SK-N-DZ (cell line): ENCODE measurements at places on chromosomes 3 and 15.
A peak's percentile ranks its signal among the peaks of the same experiment; 100 is the strongest.

- no peak for DNase-seq
Measured at GRCh38 chr3:105527535-105527934, 160.8 kb downstream of the ALCAM start.

DNA sequence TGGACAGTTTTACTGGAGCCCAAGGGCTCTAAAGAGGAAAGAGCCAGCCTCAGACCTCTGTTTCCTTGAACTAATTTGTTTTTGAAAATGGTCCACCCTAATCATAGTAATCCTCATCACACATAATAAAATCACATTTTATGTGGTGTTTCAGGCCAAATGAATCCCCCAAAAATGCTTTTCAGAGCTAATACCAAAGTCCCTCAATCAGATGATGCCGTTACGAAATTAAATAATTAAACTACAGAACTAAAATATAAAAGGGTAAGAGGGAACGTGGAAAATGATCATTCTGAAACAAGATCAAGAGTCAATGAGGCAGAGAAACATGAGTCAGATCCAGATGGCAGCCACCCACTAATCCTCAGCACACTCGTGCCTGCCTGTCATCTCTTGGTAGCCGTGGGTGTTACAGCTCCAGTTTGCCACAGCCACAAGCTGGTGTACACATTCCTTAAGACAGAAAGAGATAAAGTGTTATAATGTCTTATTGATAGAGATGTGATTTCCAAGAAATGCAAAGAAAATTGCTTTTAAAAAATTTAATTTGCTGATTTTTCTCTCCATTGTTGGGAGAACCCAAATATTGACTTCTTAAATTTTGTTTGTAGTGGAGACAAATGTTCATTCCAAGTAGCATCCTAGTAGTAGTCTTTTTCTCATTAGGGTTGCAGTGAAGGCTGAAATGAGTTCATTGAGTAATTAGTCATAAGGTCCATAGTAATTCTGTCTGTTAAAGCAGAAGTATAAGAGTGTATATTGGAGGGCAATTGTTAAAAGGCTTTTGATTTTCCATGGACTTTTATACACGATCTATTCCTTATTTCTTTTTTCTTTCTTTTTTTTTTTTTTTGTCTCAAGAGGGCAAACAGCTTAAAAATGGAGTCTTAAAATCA, 104.2 kb downstream of the AGBL1 start:
- no peak for DNase-seq

GRCh38 chr3:49805367-49805782, 2.3 kb downstream of the INKA1 start:
- no peak for DNase-seq

DNA sequence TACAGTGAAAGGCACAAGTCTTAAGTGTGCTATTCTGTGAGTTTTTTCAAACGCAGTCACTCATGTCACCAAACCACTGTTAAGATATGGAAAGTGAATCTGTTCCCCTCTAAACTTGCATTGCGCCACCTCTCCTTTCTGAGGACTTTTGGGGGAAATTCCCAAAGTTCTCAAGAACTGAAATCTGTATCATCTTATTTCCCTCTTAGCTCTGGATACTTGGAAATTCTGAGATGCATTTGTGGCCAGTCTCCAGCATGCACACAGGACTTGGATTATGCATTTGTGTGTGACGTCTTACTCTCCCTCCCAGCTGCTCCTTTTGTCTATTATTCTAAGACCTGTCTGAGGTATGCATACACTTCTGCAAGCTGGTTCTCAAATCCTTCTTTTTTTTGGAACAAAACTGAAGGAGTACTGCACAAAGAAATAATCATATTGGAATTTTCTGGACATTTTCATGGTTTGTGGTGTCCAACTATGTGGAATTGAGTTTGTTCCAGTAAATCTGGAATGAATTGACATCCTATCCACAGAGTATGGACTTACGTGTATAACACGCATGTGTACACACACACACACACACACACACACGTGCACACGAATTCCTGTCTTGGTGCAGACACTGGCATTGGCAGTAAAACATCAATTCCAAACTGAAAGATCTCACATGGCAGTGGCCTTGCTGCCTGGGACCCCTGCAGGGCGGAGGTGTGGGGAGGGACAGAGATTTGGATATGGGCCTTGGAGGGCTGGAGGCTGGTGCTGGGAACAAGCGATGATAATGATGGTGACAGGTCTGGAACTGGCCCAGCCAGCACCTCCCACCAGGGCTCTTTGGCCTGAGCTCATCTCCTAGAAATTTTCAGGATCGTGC, 8.2 kb upstream of the LCTL start:
- DNase-seq: no peak

DNA sequence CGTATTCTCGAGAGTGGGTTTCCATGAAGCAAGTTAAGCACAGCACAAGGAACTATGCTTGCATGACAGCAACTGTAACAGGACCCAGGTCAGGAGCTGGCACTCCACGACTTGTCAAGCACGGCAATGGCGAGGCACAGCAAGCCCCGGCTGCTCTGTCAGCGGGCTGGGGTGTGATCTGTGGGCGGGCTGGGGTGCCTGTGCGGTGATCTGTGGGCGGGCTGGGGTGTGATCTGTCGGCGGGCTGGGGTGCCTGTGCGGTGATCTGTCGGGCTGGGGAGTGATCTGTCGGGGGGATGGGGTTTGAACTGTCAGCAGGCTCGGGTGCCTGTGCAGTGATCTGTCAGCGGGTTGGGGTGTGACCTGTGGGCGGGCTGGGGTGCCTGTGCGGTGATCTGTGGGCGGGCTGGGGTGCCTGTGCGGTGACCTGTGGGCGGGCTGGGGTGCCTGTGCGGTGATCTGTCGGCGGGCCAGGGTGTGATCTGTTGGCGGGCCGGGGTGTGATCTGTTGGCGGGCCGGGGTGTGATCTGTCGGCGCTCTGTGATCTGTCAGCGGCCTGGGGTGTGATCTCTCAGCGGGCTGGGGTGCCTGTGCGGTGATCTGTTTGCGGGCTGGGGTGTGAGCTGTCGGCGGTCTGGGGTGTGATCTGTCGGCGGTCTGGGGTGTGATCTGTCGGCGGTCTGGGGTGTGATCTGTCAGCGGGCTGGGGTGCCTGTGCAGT, 205.7 kb downstream of the XXYLT1 start:
- DNase-seq: no peak

- DNase-seq: no peak
Measured at GRCh38 chr3:191301782-191302411, 27.3 kb upstream of the CCDC50 start.

DNA sequence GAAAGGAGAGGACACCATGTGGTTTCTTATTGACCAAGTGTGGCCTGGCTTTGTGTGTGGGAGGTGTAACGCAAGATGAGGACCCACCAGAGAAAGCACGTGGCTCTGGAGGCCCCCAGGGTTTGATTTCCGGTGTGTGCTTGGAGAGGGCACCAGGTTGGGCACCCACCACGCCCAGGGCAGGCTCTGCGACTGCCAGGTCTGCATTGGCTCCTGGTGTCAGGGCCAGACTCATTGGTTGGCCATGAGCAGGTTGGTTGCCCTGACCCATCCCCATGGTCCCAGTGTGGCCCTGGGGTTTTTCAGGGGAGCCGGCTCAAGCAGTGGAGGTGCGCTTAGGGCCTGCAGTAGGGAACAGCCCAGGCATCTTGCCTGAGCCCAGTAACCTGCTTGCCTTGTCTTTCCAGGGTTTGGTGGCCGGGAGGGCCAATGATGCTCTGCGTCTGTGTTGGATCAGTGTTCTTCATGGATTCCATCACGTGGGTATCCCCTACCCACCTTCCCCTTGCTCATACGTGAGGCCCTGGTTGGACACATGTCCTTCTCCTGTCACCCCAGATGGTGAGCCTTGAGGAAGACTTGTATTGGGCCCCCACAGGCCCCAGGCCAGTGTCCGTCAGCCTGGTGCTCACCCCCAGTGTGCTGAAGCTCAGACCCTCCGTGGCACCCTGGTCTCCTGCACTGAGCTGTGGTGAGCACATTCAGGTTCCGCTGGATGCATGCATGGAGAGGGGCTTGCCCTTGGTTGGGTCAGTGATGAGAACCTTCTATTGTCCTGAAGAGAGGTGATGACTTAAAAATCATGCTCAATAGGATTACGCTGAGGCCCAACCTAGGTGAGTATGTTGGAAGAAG, 193.9 kb downstream of the UBE3A start:
- no peak for DNase-seq

- DNase-seq: no peak
Measured at GRCh38 chr3:30608598-30608947, 2.2 kb downstream of the TGFBR2 start.

DNA sequence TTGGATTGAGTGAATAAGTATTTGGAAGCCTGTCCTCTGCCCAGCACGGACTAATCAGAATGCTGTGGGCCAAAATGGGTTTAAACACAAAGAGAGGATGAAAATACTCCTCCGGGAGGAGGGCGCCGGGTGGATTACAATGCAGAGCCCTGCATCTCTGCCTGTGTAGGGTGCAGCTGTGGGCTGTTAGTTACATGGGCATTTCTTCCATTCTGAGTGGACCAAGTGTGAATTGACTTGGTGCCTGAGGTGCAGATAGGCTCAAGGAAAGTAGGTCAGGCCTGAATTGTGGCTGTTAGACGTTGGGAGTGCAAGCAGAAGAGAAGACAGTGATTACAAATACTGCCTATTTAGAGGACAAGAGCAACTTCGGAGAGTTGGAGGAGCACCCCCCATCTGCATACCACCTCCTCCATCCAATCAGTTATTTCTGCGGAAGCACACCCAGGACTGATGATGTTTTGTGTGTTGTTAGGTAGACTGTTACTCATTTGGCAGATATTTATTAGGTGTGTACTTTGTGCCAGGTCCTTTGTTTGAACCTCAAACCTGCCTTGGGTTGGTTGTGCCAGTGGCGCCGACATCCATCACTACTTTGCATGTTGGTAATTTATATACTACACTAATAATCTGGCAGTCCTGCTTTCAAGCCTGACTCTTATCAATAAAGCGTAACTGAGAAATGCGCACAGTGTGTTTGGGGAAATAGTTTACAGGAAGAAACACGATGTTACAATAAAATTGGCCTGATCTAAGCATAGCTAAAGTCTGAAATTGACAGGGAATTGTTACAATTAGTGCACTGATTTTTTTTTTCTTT, 33.0 kb downstream of the PTPRG start:
- DNase-seq: peak; percentile 8

DNA sequence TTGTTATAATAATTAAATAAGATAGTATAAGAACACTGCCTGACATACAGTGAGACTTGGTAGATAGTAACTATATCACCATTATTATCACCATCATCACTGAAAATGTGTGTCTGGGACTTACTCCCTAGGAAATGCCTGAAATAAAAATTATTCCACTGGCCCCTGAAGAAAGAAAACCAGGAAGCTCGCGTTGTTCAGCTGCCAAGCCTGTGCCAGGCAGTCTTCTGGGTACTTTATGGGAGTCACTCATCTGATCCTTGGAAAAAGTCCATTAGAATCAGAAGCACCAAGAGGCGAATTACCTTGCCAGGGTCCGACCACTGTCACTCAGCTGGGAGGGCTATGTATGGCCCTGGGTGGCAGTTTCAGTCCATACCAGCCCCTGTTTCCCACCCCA, 220.3 kb upstream of the TPM1 start:
- no peak for DNase-seq

GRCh38 chr3:76199382-76199781, 414.0 kb upstream of the ZNF717 start:
- DNase-seq: no peak

- no peak for DNase-seq
Measured at GRCh38 chr3:163582967-163583366, 1495.3 kb downstream of the SI start.

- no peak for DNase-seq
Measured at GRCh38 chr15:62940755-62941361, 101.7 kb upstream of the TPM1 start.

DNA sequence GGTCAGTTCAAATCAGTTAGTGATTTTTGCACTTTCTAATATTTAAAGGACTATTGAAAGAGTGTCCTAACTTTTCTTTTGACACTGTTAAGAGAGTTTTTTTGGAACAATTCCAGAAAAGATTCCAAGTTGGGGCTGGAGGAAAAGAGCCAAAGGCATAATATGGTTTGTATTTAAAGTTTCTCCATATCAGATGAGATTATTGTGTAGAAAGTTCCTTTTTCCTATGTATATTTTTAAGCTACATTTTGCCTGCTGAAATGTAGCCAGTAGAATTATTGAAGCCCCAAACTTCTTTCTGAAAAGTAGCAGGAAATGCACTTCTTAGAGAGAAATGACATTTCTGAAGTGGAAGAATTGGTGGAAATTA, 136.5 kb upstream of the TSC22D2 start:
- DNase-seq: no peak

DNA sequence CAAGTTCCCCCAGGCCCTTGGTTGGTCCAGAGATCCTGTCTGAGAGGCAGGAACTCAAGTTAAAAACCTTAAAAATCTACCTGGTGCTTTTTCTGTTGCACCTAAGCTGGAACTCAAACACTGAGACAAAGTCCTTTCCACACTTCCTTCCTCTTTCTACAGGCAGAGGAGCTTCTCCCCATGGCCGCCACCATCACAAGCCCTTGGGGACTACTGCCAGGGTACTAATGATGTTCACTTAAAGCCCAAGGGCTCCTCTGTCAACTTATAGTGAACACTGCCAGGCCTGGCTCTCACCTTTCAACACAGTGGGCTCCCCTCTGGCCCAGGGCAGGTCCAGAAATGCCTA, 26.0 kb downstream of the TM4SF18 start:
- DNase-seq: no peak

GRCh38 chr15:60390871-60391501, 6.8 kb downstream of the ANXA2 start:
- DNase-seq: no peak

DNA sequence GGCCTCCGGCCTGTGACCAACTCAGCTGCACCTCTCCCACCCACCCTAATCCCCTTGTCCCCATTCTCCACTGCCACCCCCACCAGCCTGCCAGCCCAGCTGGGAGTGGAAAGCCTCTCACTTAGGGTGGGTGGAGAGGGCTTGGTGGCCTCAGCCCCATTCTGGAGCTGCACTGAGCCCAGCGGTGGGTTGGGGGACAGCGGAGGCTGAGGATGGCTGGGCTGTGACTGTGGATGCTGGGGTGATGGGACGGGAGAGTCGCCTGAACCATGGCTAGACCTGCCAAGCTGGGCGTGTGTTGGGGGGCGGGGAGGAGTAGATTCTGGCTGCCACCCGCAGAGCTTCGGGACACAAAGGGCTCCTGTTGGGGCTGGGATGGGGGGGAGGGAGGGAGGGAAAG, 1.8 kb downstream of the CLCN2 start:
- no peak for DNase-seq
